ENCODE measurements at places on chromosomes 6 and 20. TPM values are rescaled to one million over a fixed set of nuclear protein-coding genes. Genes with fewer than 3 reads are reported as not detected.

GRCh38 chr6:137086031-137086430, 41.3 kb upstream of the IL20RA start:
- DNase-seq: no peak

DNA sequence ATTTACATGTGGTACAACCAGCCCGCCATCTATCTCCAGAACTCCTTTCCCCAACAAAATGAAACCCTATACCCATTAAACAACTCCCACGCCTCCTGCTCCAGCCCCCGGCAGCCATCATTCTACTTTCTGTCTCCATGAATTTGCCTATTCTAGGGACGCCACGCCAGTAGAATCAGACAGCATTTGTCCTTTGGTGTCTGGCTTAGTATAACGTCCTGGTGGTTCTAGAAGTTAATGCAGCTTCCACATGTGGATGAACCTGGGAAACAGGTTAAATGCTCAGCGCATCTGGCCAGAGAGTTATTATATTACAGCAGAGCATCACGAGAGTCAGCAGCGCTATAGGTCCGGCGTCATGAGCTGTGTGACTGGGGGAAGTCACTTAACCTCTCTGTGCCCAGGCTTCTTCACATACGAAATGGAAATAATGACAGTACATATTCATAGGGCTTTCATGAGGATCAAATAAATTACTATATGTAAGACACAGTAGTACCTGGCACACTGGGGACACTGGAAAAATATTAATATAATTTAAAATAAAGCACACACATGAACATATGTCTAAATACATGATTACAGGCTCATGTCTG, 178.7 kb upstream of the TAB2 start:
- no peak for DNase-seq

GRCh38 chr6:23027281-23027680, 457.9 kb downstream of the HDGFL1 start:
- DNase-seq: no peak

GRCh38 chr6:55277646-55278045, 49.6 kb upstream of the GFRAL start:
- DNase-seq: no peak

GRCh38 chr6:148351309-148351708, 8.7 kb downstream of the SASH1 start:
- no peak for DNase-seq

DNA sequence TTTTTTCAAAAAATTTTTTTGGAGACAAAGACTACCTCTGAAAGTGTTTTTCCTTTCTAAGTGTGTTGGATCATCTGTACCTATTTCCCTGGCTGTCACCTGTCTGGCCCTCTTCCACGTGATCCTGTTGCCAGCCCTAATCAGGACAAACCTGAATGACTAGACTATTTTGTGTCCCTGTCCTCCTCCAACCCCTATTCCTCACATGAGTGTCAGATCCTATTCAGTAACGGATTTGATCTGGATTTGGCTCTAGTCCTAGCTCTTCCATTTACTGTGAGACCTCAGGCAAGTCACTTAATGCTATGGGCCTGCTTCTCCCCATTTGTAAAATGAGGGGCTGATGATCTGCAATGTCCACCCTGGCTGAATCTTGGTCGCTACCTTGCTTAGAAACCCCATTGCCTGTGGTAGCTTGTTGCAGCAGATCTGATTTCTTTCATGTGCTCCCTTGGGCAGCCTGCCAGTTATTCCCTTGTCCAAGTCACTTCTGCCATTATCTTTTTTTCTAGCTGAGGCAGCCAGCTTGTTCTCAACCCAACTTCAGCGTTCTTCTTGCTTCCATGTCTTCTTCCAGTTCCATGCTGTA, 4.8 kb downstream of the PHF20 start:
- peak; percentile 33 for DNase-seq

GRCh38 chr6:46090115-46091079, 39.4 kb upstream of the ENPP4 start:
- DNase-seq: peak; percentile 13

DNA sequence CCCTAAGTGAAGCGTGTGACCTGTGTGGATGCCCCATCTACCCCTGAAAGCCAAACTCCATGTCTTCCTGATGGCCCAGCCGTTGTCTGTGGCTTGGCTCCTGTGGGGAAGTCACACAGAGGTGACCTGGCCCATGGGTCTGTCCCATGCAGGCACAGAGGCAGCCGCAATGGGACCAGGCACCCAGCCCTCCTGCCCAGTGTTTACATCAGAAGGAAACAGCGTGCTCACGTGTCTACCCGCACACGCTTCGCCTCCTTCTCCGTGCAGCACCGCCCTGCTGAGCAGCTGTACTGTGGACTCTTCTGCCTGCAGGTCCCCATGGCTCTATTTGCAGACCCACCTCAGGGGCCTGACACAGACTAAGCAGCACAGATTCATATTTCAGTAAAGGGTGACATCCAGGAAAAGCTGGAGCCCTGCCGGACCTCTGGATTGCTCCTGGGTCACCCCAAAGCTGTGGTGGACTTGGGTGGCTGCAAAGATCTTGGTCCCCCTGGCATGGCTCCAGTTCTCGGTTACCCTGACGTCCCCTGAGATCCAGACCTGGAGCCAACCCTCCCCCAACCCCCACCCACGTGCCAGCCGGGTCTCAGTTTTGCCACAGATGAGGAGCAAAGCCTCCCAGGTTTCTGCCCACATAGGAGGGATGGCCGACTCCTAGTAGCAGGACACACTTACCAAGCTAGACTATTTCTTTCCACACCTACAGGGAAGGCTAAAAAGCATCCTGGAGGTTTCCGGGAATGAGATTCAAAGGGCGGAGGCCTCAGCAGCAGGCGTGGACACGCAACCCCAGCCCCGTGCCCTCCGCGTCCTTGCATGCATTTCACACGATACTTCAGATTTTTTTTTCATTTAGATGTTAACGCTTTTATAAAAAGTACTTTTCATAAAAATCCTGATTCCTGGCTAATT, 120.3 kb downstream of the CDH4 start:
- DNase-seq: no peak

DNA sequence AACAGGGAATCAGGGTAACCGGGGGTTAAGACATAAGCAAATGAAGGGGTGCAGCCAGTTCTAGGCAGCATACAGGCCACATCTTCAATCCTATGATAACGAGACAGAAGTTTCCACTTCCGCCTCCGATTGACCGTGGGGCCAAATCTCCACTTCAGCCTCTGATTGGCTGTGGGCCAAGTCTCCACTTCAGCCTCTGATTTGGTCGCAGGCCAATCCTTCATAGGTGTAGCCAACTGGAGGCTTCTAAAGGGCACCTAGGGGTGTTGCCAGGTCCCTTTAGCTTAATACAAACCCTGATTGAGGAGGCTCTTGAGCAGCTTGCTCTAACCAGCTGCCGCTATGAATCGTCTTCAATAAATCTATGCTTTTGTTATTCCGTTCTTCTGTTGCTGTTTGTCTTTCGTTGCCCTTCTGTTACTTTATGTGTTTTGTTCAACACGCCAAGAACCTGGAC, 2.1 kb upstream of the ERGIC3 start:
- DNase-seq: no peak

DNA sequence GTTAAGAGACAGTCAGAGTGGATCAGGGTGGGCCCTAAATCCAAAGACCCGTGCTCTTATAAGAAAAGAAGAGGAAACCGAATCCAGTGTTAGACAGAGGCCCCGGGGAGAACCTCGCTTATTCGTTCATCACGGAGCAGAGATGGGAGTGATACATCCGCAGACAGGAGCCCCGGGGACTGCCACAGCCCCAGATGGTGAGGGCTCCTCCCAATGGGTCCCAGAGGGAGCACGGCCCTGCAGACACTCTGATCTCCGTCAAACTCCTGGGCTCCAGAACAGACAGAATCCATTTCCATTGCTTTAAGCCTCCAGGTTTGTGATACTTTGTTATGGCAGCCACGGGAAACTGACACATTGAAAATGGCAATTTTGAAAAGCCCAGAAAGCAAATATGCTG, 47.0 kb downstream of the CDH4 start:
- no peak for DNase-seq

- no peak for DNase-seq
Observed at GRCh38 chr6:110859335-110859792, 15.2 kb upstream of the AMD1 start.

GTF3C6 gene
- 105 TPM for total RNA-seq

HLA-DPB1 gene
- 2.7 TPM for total RNA-seq

TTK gene
- total RNA-seq: 3.3 TPM

SLC22A23 gene
- 5.7 TPM for total RNA-seq

MYL9 gene
- 1,247 TPM for total RNA-seq

LAMP5 gene
- 2.3 TPM for total RNA-seq

SLC17A9 gene
- total RNA-seq: 12.4 TPM

SLC2A10 gene
- 12.7 TPM for total RNA-seq
